ENCODE measurements at places on chromosomes 2 and 18.

- no peak for DNase-seq
Measured at GRCh38 chr18:10074728-10075127, 160.9 kb downstream of the VAPA start.

DNA sequence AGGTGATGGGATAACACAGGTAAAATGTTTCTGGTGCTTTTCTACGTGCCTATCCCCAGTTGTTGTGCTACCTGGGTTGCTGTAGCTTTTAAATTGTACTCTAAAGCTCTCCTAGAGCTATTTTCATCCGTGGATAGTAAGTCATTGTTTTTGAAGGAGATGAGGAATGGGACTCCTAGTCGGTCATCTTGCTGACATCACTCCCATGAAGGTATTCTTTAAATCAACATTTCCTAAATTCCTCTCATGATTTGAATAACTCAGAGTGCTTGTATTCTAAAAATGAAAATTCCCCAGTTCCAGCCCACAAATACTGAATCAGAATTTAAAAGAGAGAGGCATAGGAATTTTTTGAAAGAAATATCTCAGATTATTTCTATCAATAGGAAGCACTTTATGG lies 44.3 kb downstream of the CCDC148 start:
- DNase-seq: no peak

- DNase-seq: no peak
Measured at GRCh38 chr2:79715338-79715737, 202.5 kb downstream of the CTNNA2 start.

DNA sequence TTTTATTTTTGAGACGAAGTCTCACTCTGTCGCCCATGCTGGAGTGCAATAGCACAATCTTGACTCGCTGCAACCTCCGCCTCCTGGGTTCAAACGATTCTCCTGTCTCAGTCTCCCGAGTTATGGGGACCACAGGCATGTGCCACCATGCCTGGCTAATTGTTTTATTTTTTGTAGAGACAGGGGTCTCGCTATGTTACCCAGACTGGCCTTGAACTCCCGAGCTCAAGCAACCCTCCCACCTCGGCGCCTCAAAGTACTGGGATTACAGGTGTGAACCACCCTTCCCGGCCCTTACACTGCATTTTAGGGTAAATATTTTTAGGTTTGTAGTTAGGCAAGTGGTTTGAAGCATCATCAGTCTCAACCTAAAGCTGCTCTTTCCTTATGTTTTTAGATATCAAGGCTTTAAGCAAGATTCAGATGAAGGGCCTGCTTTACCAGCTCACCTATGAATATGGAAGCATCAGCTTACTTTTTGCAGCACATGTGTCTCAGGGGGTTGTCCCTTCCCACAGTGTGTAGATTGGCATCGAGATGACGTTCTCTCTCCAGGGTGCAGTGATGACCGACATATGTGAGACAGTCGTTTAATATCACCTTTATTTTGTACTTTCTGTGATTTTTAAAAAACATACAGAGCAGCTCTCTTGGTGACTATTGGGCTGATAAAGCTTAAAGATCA lies 47.2 kb downstream of the ATIC start:
- no peak for DNase-seq

GRCh38 chr2:19140463-19141208 lies 217.8 kb downstream of the OSR1 start:
- DNase-seq: peak; percentile 58

GRCh38 chr2:232219496-232219870 lies 159.1 kb upstream of the ALPP start:
- no peak for DNase-seq

DNA sequence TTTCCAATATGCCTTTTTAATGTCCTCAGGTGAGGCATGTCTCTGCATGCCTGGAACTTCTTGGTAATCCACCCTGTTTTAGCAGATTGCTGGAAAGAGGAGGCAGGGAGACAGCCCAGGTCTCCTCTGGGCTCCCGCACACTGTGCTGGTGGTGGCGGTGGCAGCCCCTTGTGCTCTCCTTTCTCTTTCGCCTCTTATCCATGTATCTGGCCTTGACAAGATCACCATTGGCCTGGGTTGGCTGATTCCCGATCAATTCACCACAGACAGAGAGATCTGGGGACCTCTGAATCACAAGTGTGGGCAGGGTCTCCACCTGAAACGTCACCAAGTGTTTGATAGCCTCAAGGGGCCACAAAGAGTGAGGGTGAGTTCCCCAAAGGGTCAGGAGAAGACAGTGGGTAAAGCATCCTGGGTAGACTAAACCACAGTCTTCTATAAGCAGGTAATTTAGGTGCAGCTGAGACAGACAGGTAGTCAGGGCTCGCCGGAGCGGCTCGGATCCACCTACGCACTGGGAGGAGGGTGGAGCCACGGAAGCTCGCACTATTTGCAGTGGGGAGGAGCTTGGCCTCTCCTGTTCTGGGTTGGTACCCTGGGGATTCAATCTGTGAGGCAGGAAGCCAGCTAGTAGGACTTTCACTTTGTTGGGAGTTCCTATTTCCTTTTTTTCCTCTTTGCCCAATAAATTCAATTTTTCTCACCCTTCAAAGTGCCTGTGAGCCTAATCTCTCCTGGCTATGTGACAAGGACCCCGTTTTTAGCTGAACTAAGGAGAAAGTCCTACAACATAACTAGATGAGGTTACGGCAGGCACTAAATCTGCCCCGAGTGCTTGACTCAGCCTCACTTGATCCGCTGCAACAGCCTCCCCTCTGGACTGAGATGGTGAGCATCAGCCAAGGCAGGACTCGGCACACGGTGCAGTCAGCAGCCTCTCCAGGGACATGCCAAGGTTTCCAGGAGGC lies 57.6 kb downstream of the SLC4A3 start:
- DNase-seq: peak; percentile 71

GRCh38 chr2:39615675-39616074 lies 50.0 kb upstream of the TMEM178A start:
- no peak for DNase-seq

DNA sequence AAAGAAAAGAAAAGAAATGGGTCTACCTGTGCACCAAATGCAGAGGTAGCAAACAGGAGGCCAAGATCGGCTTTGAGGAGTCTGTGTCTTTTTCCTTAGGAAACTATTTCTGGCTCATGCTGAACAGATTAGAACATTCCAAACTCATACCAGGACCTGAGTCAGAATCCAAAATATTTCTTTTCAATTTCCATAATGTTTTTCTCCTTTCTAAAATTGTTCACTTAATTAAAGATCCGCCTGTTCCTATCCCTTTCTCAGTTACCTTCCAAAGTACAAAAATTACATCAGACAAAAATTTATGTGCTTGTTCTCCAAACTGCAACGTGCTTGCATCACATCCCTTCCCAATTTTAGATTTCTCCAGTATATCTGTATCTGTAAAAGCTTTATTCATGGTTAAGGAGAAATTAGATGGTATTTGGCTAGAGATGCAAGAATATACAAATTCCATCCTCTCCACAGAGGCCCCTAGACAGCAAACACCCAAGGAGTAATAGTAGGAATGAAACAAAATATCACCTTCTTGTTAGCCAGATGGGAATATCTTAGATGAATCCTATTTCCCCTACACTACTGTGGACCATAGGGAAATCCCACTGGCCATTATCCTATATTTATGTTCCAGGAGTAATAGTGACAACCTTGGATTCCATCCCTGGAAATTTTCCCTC lies 130.6 kb downstream of the LNPK start:
- no peak for DNase-seq

DNA sequence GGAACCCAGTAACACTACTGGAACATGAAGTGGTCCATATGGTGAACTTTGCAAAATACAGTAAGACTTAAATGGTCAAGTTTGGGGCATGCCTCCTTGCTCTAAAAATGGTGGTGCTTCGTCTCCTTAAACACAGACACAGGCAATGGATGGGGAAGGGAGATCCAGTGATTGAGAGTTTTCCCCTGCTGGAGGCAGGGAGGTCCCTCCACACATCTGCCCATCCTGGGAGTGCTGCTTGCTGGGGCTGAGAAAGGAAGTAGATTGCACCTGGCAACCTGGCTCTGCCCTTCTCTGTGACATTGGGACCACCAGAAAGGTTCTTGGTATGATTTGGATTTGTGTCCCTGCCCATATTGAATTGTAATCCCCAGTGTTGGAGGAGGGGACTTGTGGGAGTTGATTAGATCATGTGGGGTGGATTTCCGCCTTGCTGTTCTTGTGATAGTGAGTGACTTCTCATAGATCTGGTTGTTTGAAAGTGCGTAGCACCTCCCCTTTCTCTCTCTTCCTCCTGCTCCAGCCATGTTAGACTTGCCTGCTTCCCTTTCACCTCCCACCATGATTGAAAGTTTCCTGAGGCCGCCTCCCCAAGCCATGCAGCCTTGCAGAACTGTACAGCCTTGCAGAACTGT lies 35.4 kb upstream of the SKOR2 start:
- no peak for DNase-seq
